ENCODE measurements at places on chromosomes 4 and X. TPM values are rescaled to one million over a fixed set of nuclear protein-coding genes. Genes with fewer than 3 reads are reported as not detected.

The PDCL2 gene
- polyA plus RNA-seq = not detected

The MAGEB10 gene
- polyA plus RNA-seq = not detected

The AADAT gene
- polyA plus RNA-seq = 11.1 TPM

The SPINK2 gene
- polyA plus RNA-seq = not detected

The KLHL13 gene
- polyA plus RNA-seq = 1.4 TPM

The CACNA1F gene
- polyA plus RNA-seq = not detected

The NHS gene
- polyA plus RNA-seq = 0.07 TPM

The RPA4 gene
- 0.03 TPM for polyA plus RNA-seq

The SH3RF1 gene
- 4.4 TPM for polyA plus RNA-seq

The STATH gene
- not detected for polyA plus RNA-seq

The CHIC1 gene
- polyA plus RNA-seq = 1.1 TPM

The F8 gene
- polyA plus RNA-seq = 11.1 TPM

The COX7B2 gene
- polyA plus RNA-seq = not detected

The RTL9 gene
- polyA plus RNA-seq = 0.05 TPM

The ZNF711 gene
- polyA plus RNA-seq = 0.69 TPM

The FAM47E gene
- polyA plus RNA-seq = 0.85 TPM
